A673 (cell line): ENCODE measurements at places on chromosomes 6 and 20.

DNA sequence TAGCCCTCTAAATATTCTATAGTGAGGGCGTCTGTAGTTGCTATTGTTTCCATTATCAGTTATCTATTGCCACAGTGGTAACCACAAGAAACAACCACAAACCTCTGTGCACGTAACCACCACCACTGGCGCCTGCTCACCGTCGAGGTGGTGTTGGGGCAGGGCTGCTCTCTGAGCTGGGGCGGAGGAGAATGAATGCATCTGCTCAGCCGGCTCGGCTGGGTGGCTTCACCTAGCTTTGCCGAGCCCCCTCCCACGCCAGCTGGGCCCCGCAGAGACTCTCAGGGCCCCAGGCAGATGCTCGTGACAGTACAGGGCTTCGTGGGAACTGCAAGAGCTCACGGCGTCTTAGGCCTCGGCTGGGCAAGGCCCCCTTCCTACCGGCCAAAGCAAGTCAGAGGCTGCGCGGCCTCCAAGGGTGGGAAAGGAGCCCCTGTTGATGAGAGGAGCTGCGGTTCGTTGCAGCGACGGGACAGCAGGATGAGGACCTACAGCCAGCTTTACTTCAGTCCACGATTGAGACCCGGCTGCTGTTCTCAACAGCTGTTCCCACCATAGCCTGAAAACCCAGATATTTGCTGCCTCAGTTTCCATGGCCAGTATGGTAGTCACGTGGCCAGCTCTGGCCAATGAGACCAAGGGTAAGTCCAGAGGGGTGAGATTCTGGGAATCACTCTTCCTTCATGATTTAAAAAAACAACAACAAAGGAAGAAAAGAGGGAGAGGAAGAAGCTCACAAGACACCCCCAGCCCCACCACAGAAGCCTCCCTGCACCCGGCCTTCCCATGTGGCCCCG, 120.2 kb upstream of the AFDN start:
- no peak for DNase-seq

- DNase-seq = no peak
Measured at GRCh38 chr6:24454452-24454851, 34.9 kb downstream of the GPLD1 start.

DNA sequence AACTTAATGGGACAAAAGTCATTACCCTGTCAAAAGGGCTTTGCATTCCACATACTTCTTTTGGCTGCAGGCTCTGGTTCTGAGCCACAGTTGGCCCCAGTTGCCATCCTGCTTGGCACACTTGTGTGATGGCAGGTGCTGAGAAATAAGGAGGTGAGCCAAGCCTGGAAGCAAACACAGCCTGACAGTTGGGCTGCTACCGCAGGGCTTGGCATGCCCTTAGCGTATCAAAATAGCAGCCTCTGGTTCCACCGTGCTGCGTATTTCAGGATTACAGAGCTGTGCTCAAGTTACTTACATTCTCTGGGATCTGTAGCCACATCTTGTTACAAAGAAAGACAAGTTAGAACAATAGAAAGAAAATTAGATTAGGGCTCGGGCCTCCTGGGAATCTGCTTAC, 11.1 kb downstream of the MTHFD1L start:
- peak; percentile 33 for DNase-seq

- peak; percentile 81 for DNase-seq
Measured at GRCh38 chr6:84967389-84967788, 203.0 kb upstream of the TBX18 start.

DNA sequence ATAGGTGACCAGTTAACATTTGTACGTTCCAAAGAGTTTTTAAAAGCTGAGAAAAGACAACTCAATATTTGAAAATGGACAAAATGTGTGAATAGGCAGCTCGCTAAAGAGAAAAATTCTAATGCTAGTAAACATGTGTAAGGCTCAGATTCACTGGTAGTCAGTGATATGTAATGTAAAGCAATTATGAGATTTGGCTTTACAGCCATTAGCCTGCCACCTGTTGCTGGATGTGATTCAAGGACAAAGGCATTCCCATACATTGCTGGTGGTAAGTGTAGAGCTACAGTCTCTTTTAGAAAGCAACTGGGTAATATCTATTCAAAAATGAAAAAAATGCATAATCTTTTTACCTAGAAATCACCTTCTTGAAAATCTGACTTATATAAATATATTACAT, 114.3 kb downstream of the COL19A1 start:
- DNase-seq = peak; percentile 47

GRCh38 chr20:41436679-41437078, 70.1 kb upstream of the EMILIN3 start:
- DNase-seq = no peak

DNA sequence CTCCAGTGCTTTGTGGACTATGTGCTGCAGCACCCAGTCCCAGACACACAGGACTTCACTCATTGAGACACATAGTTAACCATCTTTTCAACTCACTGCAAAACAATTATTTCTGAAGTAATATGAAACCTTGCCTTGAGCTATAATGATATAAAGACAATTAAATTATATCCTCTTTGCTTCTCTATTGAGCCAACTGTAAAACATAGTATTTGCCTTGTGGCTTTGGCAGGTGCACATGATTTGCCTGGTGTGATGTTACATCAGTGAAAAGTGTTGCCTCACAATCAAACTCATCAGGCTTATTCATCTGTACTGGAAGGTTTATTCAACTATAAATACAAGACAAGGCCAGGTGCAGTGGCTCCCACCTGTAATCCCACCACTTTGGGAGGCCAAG, 80.6 kb downstream of the NCOA7 start:
- no peak for DNase-seq

DNA sequence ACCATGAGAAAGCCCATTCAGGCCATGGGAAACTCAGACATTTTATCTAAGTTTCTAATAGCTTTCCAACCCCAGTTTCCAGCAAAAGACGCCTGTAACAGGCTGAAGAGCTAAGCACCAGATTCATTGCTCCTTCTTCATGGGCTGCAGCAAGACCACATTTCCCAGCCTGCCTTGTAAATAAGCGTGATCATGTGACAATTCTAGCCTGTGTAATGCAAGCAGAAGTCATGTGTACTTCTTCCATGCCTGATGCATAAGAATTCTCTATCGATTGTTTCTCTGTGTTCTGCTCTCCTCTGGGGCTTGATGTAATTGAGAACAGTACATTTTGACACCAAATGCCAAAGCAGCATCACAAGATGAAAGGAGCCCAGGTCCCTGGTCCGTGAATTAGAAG, 6.8 kb downstream of the PCSK2 start:
- no peak for DNase-seq

DNA sequence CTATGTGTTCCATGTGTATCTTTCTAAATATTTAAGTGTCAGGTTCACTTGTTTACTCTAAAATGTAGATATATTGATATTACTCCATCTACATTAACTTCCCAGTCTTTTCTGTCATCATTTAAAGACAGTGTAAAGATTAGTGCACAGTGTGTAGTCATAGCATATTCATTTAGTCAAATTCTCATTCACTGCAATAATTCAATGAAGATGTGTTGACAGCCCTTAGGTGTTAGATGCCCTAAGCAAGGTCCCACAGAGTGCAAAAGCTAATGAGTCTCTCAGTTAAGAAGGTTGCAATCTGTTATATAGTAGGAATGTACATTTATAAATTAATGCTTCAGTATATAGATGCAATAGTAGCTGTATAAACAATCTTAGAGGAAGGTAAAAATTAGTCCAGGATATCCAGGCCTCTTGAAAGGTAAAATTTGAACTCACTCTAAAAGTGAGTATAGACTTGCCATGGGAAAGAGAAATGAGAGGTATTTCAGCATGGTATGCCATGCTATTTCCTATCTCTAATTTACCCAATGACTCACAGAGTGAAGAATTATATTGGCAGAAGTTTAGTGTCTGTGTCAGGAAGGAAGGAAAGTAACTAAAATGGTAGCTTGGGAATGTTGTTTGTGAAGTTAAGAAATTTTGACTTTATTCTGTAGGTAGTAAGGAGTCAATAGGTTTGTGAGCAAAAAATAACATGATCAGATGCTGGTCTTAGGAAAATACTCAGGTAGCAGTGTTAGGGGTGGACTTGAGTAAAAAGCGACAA, 969.9 kb upstream of the CITED2 start:
- DNase-seq = no peak

DNA sequence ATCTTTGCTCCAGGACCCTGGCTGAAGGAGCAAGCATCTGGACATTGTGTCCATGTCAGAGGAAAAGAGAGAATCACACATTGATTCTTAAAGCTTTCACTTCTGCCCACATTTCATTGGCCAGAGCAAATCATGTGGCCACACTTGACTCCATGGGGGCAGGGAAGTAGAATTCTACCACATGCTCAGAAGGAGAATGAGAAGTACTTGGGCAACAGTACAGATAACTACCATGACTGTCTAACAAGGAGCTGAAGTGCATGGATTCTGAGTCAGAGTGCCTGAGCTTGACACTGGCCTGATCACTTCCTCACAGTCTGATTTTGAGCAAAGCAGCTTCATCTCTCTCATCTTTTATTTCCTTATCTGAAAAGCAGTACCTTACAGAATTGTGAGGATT, 38.6 kb downstream of the GHRH start:
- peak; percentile 4 for DNase-seq

GRCh38 chr6:26045065-26045927, 41.9 kb upstream of the HFE start:
- DNase-seq = peak; percentile 93

DNA sequence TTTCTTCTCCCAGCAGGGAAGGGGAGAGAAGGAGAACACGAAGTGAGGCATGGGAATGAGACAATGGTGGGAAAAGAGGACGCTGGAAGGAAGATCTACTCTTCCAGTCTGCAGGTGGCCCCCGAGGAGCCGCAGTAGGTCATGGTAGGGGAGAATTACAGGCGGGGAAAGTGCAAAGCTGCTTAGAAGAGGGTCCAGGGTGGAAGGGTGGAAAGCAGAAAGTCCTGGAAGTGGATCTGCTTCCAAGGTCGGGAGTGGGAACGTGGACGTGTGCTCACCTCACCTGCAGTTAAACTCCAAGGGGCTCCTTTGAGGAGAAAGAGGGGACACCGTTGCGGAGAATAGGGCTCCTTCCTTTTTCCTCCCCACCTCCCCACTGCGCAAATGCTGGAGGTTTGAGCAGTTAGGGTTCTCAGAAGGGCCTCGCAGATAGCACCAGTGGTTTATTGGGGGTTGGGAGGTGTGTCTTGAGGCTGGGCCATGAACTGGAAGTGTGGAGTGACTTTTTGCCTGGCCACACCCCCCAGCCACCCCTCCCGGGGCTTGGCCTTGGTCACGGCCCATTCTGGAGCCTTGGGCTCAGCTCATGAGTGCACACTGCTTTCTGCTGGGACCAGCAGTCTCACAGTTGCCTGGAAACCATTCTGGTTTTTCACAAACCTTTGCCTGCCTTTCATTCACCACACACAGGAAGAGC, 100.4 kb upstream of the MLN start:
- no peak for DNase-seq

DNA sequence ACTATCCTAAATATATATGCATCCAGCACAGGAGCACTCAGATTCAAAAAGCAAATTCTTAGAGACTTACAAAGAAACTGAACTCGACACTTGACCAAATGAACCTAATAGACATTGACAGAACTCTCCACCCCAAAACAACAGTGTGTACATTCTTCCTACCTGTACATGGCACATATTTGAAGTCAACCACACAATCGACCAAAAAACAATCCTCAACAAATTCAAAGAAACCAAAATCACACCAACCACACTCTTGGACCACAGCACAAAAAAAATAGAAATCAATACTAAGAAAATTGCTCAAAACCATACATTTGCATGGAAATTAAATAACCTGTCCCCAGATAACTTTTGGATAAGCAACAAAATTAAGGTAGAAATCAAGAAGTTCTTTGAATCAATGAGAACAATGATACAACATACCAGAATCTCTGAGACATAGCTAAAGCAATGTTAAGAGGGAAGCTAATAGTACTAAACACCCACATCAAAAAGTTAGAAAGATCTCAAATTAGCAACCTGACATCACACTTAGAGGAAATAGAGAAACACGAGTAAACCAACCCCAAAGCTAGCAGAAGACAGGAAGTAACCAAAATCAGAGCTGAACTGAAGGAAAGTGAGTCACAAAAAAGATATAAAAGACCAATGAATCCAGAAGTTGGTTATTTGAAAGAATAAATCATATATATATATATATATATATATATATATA, 12.5 kb upstream of the TREM1 start:
- DNase-seq = no peak

- DNase-seq = no peak
Measured at GRCh38 chr6:159093609-159094443, 49.0 kb upstream of the TAGAP start.

GRCh38 chr6:110646951-110647910, 168.0 kb downstream of the CDK19 start:
- no peak for DNase-seq

DNA sequence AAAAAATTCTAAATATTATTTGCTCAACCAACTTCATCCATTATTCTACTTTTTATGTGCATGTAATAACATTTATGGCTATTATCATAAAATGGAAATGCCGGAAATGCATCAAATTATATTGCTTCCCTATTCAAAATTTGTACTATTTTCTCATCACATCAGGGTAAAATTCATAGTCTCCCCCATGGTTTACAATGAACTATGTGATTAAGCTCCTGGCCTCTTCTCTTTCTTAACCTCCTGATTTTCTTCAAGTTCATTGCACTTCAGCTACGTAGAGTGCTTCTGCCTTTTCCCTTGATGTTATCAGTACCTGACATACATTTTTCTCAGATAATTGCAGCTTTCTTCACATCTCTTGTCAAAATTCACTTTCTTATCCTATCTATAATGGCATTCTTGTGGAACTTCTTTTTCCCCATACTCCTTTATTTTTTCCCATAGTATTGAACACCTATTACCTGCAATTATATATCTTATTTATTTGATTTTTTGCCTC, 699.1 kb upstream of the ADGRB3 start:
- peak; percentile 55 for DNase-seq

- peak; percentile 91 for DNase-seq
Measured at GRCh38 chr20:31547017-31547675, 32.9 kb downstream of the HM13 start.
